NCI-H2081 (cell line): ENCODE measurements at places on chromosomes 12 and 14.

DNA sequence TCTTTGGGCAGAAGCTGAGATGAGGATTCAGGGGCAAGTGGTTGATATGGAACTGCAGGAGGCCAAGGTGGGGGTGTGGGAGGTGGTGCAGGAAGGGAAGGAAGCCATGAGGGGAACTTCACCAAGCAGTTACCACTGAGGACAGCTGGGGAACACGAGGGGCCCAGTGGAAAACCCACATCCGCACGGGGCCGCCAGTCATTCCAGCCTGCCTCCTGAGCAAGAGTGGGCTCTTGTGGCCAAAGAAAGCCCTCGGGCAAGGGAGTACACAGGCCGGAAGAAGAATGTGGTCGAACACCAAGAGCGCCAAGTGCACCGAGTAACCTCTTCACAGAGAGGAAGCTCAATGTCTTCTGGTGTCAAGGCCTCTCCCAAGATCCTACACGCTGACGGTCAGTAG, 252.2 kb upstream of the FOXN3 start:
- DNase-seq, result no peak

GRCh38 chr12:125567581-125567980, 502.3 kb downstream of the AACS start:
- DNase-seq, result no peak

- DNase-seq, result no peak
These were observed 9.6 kb upstream of the SNAPC1 start for GRCh38 chr14:61752626-61753025.

DNA sequence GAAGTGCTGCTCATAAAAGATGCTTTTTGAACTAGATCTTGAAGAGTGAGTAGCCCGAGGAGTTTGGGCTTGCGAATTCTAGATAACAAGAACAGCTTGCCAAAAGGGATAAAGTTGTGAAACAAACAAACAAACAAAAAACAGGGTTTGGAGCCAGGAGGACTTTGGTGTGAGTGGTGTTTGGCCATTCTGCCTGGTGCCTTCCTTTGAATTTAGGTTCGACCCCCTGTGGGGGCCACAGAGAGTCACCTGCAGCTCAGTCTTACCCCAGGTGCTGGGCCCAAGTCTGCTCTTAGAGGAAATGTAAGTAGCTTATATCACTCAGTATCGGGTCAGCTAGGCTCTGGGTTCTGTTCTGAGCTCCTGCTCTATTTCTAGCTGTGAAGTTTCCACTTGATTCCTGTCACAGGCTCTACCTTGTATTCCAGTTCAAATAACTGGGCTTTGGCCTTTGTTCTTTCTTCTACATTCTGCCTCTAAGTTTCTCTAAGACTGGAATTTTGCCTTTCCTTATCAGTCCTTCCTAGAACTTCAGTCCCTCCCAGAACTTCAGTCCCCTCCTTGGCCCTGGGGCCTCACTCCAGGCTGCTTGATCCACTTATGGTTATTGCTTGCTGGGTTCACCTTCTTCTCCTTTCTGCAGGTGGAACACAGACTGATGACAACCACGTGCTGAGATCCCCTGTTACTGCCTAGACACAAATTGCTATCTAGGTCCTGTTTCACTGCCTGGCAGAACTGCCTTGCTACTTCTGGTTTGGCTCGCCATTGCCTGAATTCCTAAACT, 20.5 kb upstream of the DUSP6 start:
- no peak for DNase-seq

GRCh38 chr12:110591451-110592051, 8.4 kb upstream of the PPTC7 start:
- DNase-seq, result no peak

DNA sequence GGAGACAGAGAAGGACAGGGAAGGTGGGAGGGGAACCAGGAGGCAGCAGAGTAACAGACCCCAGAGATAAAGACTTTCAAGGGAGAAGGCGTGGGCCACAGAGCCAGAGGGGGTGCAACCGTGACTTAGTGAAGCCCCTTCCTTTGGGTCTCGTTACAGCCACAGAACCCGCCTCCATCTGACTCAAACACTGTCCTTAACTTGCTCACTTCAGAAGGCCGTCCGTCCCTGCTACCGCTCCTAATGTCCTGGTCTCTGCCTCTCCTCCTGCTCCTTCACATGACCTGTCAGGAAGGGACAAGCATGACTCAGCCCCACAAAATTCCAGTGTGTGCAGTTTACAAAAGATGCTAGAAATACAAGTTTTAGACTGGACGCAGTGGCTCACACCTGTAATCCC, 18.0 kb downstream of the RIMBP2 start:
- no peak for DNase-seq

DNA sequence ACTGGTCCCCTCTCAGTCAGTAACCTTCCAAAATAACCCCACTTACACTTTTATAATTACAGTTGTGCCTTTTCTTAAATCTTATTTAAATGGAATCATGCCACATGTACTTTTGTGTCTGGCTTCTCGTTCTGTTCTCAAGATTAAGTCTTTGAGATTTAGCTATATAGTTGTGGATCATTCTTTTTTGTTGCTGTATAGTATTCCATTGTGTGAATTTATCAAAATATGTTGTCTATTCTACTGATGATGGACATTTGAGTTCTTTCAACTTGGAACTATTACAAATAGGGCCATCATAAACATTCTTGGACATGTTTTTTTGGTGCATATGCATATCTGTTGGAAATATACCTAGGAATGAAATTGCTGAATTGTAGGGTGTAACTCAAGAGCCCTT, 9.0 kb downstream of the OAS3 start:
- DNase-seq, result no peak

DNA sequence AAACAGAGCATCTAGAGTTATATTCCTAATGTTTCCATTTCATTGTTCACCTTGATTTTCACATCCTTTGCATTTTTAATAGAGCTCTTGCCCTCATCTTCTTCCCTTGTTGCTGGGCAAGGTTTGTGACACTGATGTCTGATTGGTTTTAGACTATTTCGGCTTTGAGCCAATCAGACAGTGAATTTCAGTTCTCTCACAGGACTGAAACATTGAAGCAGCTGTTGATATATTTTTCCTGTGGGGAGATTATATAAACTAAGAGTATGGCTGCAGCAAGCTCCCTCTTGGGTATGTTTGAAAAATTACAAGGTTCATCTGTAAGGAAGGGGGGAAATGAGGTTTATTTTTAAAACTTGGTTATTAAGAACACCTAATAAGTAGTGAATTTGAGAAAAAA, 51.2 kb downstream of the ATF7IP start:
- peak; percentile 87 for DNase-seq

GRCh38 chr14:101328412-101329028, 232.8 kb upstream of the DIO3 start:
- no peak for DNase-seq

DNA sequence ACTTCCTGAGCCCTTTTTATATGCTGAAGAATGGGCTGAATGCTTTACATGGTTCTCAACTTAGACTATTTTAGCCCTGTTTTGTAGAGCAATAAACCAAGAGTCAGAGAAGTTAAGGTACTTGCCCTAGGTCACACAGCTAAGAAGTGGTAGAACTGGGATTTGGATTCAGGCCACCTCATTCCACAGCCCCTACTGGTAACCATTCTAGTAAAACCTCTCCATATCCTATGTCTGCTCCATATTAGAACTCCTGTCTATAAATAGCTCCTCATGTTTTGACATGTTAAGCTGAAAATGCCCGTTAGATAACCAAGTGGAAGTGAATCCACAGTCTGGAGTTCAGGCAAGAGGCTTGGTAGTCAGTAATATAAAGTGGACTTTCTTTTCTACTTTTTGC, 111.6 kb downstream of the HECTD4 start:
- no peak for DNase-seq

GRCh38 chr14:22551605-22551997, 37.4 kb downstream of the DAD1 start:
- DNase-seq, result no peak

DNA sequence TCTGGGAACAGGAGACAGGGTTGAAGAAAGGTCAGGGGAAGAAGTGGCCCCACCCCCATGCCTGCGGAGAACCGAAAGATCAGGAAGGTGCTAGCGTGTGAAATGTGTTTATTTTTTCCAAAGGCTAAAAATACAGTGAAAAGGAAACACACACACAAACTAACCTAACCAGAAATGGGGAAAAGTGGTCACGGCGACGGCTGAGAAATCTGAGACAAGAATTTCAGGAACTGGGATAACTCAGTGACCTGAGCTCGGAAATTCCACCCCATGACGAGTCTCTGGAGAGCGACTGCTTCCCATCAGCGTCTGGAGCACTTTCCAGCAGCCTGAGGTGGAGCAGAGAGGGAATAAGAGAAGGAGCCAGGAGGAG, 16.6 kb upstream of the RND1 start:
- no peak for DNase-seq

GRCh38 chr12:79844693-79845092, 90.2 kb downstream of the PPP1R12A start:
- DNase-seq, result no peak

DNA sequence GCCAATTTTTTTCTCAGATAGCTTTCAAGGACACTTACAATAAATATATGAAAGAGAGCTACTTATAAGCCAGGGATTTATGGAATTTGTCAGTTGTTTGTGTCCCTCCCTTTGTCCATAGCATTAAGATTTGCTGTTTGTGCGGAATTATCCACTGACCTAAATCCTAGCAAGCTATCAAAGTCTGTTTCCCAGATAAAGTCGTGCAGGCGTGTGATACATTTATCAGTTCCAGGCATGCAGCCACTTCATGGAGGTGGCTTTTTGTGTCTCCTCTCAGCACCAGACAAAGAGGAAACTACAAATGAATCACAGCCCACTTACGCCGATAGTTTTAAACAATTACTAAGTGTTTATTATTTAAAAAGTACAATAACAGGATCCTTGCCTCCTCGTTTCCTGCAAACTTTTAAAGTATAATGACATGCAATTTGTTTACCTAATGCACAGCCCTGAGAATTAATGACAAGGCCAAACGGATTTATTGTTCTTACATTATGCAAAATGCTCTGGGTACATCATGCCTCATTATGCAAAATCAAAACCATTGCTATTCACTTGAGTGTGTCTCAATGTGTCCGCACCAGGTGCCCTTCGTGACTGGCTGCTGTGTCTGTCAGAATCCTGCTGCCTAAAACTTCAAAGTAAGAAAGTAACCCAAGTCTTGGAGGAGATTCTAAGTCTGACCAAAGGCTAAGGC, 423.2 kb downstream of the GLT1D1 start:
- no peak for DNase-seq

DNA sequence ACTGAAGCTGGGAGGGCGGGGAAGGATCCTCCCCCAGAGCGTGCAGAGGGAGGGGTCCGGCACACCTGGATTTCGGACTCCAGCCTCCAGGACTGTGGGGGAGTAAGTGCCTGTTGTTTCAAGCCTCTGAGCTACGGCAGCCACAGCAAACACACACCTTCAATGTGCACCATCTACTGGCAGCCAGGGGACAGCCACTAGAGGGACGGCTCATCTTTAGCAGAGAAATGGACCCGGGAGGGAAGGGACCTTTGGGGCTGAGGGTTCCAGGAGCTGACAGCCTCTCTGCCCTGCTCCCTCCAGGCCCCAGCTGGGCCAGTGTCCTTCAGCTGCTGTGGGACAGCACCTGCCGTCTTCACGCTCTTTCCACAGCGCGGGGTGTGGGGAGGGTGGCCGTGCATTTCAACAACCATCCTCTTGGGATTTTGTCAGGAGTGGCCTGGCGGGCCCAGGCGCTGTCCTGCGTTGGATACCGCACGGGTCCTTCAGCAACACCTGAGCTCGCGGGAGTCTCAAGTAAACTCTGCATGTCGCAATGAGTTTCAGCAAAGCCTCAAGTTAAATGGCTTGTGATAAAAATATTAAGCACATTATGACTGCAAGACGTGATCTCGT, 209.2 kb upstream of the C14orf180 start:
- no peak for DNase-seq

GRCh38 chr12:3333583-3333982, 157.4 kb upstream of the PRMT8 start:
- no peak for DNase-seq

- DNase-seq, result no peak
These were observed 1118.9 kb downstream of the VRK1 start for GRCh38 chr14:97916100-97916499.

DNA sequence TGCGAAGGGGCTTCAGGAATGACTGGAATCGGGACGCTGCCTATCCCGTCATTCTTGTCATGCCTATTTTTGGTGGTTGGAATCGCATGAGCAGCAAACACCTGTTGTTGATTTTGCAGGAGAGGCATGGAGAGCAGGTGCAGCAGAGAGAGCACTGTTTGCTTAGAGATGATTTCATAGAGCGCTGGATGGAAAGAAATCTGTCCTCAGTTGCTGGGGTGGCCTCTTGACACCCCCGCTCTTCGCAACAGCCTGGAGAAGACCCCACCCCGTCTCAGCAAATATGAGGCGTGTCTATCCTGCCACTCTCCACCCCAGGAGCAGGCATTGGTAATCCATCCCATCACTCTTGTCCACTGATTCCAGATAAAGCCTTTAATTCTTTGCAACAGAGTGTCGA, 19.3 kb upstream of the NCOR2 start:
- DNase-seq, result peak; percentile 90

GRCh38 chr12:92899386-92900001, 29.6 kb downstream of the EEA1 start:
- no peak for DNase-seq

DNA sequence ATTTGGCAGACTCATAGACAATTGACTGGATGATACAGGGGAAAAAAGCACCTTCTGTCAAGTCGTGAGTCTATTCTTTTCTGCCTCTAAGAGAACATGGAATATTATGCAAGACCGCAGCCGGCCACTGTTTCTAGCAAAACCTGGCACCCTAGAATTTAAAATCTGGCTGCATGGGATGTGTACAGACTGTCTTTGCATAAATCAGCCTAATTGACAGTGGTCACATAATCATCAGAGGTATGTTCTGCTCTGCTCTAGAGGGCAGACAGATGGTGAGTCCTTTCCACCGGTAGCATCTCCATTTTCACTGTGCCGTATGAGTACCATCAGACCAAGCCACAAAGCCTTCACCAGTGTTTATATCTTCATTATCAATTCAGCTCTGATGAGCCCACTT, 80.6 kb downstream of the KCNK10 start:
- no peak for DNase-seq

GRCh38 chr14:91258011-91258618, 13.6 kb upstream of the GPR68 start:
- DNase-seq, result no peak
